ENCODE measurements at places on chromosomes 7 and 10. TPM values are rescaled to one million over a fixed set of nuclear protein-coding genes. Genes with fewer than 3 reads are reported as not detected.

NOS3 gene
- 4.4 TPM for total RNA-seq

UNC5B gene
- 31.8 TPM for total RNA-seq

NT5C3A gene
- 22.7 TPM for total RNA-seq

HOXA7 gene
- not detected for total RNA-seq

SCRN1 gene
- 75.8 TPM for total RNA-seq

CCDC3 gene
- total RNA-seq = 3.8 TPM

DNA sequence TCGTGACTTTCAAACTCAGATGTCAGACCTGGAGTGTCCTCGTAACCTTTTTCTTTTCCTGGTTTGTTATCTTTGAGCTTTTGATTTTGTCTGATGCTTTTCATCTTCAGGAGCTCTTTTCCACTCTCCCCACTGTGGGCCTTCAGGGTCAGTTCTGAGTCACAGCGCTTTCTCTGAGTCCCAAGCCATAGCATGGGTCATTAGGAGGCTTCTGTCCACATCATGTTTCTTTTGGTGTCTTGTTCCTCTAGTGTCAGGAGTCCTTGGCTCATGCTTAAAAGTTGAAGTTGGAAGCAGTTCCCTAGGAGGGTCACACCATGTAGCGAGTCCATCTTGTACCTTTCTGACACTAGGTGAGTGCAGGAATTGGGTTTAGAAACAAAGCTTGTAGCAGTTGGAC, 40.3 kb downstream of the DAGLB start:
- H3K4me3 ChIP-seq = no peak overlapping the region
- H3K4me1 ChIP-seq = no peaks in the 10 kb centered on the region
- peaks cover 87% of the 10 kb centered on the region for H3K36me3 ChIP-seq
- no peak for DNase-seq
- no peaks in the 10 kb centered on the region for H3K27me3 ChIP-seq
- H3K27ac ChIP-seq = no peak overlapping the region

DNA sequence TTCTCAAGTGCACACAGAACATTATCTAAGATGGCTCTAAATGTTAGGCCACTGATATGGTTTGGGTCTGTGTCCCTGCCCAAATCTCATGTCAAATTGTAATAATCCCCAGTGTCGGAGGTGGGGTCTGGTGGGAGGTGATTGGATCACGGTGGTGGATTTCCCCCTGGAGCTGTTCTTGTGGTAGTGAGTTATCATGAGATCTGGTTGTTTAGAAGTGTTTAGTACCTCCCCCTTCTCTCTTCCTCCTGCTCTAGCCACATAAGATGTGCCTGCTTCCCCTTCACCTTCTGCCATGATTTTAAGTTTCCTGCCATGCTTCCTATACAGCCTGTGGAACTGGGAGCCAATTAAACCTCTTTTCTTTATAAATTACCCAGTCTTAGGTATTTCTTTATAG, 11.2 kb upstream of the GSTK1 start:
- no peaks in the 10 kb centered on the region for H3K36me3 ChIP-seq
- no peak for DNase-seq
- no peaks in the 10 kb centered on the region for H3K4me1 ChIP-seq

GRCh38 chr7:43484678-43485395, 98.1 kb upstream of the STK17A start:
- H3K4me1 ChIP-seq = no peaks in the 10 kb centered on the region
- no peak for DNase-seq
- no peak overlapping the region for H3K4me3 ChIP-seq
- no peaks in the 10 kb centered on the region for H3K36me3 ChIP-seq

- H3K4me1 ChIP-seq = no peaks in the 10 kb centered on the region
- no peak overlapping the region for H3K27ac ChIP-seq
- no peaks in the 10 kb centered on the region for H3K27me3 ChIP-seq
- H3K36me3 ChIP-seq = no peaks in the 10 kb centered on the region
- no peak overlapping the region for H3K4me3 ChIP-seq
Measured at GRCh38 chr10:3415038-3415736, 242.6 kb upstream of the PITRM1 start.

GRCh38 chr7:47669178-47669891, 87.4 kb upstream of the TNS3 start:
- no peaks in the 10 kb centered on the region for H3K27me3 ChIP-seq
- H3K36me3 ChIP-seq = no peaks in the 10 kb centered on the region
- peaks cover 11% of the 10 kb centered on the region for H3K4me1 ChIP-seq
- no peak for DNase-seq
- no peak overlapping the region for H3K27ac ChIP-seq

DNA sequence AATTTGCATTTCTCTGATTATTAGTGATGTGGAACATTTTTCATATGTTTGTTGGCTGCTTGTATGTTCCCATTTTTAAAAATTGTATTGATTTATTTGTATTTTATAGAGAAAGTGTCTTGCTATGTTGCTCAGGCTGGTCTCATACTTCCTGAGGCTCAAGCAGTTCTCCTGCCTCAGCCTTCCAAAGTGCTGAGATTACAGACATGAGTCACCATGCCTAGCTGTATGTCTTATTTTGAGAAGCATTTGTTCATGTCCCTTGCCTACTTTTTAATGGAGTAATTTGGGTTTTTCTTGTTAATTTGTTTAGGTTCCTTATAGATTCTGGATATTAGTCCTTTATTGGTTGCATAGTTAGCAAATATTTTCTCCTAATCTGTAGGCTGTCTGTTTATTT, 214.2 kb upstream of the KAT6B start:
- H3K36me3 ChIP-seq = no peaks in the 10 kb centered on the region
- no peak overlapping the region for H3K4me3 ChIP-seq
- DNase-seq = no peak

DNA sequence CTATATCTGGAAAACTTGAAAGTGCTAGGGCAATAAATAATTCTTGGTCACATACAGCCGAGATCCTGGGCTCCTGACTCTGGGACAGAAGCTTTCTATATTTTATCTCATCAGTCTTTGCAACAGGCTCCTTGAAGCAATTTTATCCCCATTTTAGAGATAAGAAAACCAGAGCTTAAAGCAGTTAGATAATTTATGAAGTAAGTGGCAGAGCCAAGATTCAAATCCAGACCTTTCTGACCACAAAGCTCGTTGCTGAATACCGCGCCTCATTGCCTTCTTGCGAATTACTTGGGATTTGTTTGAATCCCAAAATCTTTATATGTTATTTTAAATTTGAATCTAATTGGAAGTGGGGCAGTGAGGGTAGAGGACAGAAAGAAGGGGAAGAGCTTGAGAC, 106.0 kb downstream of the TCF7L2 start:
- no peak overlapping the region for H3K4me3 ChIP-seq
- DNase-seq = no peak

- H3K4me3 ChIP-seq = no peak overlapping the region
- no peaks in the 10 kb centered on the region for H3K36me3 ChIP-seq
Measured at GRCh38 chr7:133481676-133482075, 228.8 kb downstream of the EXOC4 start.

DNA sequence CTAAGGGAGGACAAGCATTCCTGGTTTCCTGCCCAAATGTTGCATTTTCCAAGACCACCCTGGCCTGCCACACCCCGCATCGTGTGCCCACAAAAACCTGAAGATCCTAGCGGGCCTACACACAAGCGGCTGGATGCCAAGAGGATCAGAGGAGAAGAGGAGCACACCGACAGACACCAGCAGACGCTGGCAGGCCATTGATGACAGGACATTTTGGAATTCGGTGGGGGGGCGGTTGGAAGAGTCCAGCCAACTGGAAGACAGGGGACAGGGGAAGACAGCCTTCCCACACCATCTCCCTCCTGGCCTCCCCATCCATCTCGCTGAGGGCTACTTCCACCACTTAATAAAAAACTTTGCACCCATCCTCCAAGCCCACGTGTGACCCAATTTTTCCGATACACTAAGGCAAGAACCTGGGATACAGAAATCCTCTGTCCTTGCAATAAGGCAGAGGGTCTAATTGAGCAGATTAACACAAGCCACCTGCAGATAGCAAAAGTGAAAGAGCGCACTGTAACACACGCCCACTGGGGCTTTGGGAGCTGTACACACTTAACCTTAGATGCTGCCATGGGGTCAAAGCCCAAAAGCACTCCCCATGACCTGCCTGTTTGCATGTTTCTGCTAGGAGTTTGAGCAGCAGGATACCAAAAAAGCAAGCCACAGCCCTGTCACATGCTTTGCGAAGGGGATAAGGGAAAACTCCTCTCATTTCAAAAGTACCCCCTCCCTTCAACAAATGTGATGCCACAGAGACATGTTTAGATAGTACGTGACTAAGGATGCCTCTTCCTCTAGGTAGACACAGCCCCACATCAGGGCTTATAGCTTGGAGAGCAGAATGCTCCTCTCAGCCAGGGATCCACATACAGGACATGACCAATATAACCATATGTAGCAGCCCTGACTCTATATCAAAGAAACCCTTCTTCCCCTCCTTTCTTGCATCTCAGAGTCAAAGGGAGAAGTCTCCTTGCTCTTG, 13.4 kb upstream of the SMNDC1 start:
- no peak overlapping the region for H3K4me3 ChIP-seq
- H3K27me3 ChIP-seq = no peaks in the 10 kb centered on the region
- no peak overlapping the region for H3K27ac ChIP-seq
- no peak for DNase-seq

DNA sequence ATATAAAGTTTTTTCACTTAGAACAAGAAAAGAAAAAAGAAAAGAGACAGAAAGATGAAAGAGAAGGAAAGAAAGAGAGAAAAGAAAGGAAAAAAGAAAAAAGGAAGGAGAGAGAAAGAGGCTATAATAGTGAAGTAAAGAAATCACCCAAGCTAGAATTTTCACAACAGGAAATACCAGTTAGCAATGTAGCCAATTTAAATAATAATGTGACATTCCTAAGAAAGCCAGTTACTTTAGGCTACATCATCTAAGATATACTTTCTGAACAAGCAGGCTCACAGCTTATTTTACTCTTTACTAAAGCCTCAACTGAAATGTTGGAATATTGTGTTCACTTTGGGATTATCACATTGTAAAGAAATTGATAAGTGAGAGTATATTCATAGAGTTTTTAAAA, 53.6 kb downstream of the GPR37 start:
- H3K27ac ChIP-seq = no peak overlapping the region
- DNase-seq = no peak
- no peak overlapping the region for H3K4me3 ChIP-seq

DNA sequence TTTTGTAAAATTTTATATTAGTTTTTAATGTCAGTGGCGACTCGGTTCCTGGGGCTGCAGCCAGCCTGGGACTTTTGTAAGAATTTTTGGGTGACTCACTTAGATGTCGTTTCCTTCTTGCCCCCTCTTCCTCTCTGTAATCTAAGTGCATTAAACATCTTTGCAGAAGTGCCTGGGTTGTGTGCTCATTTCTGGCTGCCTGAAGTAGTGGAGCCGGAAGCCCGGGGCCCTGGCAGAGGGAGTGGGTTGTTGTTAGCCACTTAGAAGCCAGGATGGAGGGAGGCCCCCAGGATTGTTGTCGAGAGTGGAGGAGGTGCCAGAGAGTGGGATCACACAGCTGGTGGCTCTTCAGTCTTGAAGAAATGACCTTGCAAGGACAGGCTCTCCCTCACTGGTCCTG, 11.0 kb upstream of the TRIM8 start:
- H3K4me3 ChIP-seq = no peak overlapping the region
- peaks cover 41% of the 10 kb centered on the region for H3K4me1 ChIP-seq
- H3K27me3 ChIP-seq = no peaks in the 10 kb centered on the region
- no peaks in the 10 kb centered on the region for H3K36me3 ChIP-seq
- H3K27ac ChIP-seq = no peak overlapping the region
- DNase-seq = no peak

GRCh38 chr10:28684986-28685580, 7.8 kb downstream of the BAMBI start:
- DNase-seq = no peak
- H3K4me3 ChIP-seq = no peak overlapping the region
- H3K27me3 ChIP-seq = no peaks in the 10 kb centered on the region
- H3K27ac ChIP-seq = no peak overlapping the region
- peaks cover 27% of the 10 kb centered on the region for H3K4me1 ChIP-seq

GRCh38 chr10:43872644-43873043, 224.0 kb upstream of the ZNF32 start:
- H3K4me3 ChIP-seq = no peak overlapping the region
- no peak for DNase-seq
- no peaks in the 10 kb centered on the region for H3K27me3 ChIP-seq
- H3K36me3 ChIP-seq = no peaks in the 10 kb centered on the region

DNA sequence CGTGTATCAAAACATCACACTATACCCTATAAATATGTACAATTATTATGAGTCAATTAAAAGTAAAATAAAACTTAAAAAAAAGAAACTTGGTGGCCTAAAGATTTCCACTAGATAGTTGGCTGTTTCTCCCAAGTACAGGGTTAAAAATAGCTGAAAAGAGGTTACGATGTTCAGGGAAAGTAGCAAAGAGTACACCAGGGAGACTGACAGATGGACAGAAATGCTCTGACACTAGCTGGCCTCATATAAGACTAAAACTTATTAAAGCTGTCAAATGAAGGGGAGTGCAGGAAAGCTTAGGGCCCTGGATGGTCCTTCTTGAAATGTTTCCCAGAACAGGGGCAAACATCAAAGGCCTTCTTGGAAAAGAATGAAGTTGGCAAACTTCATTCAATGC, 51.3 kb downstream of the TCAF1 start:
- DNase-seq = no peak
- H3K36me3 ChIP-seq = no peaks in the 10 kb centered on the region
- H3K27ac ChIP-seq = no peak overlapping the region
- no peak overlapping the region for H3K4me3 ChIP-seq
- H3K27me3 ChIP-seq = no peaks in the 10 kb centered on the region

Data from H1 (cell line).